ENCODE measurements at places on chromosomes 13 and 19.

DNA sequence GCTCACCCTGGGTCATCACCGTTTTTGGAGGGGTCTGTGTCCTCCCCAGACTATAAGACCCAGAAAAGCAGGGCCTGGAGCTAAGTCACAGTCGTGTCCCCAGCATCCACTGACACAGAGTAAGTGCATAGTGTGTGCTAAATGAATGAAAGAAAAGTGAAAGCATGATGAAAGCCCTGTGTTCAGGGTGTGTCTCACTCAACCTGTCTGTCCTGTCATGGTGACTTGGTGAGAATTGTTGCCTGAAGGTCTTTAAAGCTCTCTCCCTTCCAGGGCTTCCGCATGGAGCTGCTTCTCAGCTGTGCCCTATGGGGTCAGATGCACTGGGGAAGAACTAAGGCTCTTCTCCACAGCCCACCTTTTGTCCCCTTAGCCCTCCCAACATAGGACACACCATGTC, 20.5 kb upstream of the IGFL1 start:
- no peak for DNase-seq

DNA sequence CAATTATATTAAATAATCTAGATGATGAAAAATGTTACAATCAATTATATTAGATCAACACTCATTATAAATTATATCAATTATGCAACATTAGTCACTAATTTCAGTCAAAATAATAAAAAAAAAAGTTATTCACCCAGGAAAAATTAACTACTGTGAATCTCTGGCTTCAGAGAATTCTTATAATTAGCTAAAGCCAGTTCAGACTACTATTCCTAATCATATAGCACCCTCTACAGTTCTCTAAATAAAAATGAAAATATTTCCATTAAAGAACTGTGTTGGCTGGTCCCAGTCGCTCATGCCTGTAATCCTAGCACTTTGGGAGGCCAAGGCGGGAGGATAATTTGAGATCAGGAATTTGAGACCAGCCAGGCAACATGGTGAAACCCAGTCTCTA, 33.0 kb downstream of the XPO4 start:
- no peak for DNase-seq

- no peak for DNase-seq
These were observed 767.9 kb downstream of the PCDH9 start for GRCh38 chr13:66462187-66462586.

- DNase-seq: peak; percentile 67
These were observed 1.7 kb downstream of the ELL start for GRCh38 chr19:18519962-18520847.

GRCh38 chr13:98511435-98511834, 65.5 kb downstream of the STK24 start:
- DNase-seq: peak; percentile 62

DNA sequence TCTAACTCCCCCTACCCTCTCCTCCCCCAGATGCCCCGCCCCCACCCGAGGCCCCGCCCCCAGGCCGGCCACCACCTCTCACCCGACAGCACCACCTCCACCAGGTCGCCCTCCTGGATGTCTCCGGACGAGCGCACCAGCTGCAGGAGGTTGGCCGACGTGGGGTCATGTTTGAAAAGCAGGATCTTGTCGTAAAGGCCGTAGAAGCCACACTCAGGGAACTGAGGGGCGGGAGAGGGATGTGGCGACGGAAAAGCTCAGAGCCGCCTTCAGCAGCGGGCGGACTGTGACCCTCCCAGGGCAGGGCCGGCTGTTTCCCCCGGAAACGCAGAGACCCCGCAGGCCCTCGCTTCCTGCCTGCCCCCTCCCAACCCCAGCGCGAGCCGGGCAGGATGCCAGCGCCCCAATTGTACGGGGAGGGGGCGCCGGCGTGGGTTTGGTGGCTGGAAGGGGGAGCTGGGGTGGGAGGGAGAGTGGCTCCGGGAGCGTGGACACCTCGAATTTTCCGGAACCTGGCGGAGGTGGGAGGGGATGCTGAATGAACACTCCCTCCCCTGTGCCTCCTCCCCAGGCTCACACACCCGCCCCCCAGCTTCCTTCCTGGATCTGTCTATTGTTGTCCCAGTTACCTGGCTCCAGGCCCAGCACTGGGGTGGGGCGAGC, 3.0 kb downstream of the PRKD2 start:
- peak; percentile 73 for DNase-seq

DNA sequence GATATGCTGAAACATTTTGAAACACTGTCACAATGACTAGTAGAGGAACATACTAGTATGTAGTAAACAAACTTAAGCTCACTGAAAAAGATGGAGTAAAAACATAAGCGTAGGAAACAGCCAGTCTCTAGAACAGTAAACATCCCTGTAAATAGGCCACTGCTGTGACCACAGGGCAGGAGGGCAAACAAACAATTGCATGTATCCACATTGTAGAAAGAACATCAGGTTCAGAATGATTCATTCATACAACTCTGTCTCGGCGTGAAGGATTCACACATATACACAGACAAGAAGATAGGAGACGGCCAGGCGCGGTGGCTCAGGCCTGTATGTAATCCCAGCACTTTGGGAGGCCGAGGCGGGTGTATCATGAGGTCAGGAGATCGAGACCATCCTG, 390.1 kb downstream of the IRS2 start:
- no peak for DNase-seq

GRCh38 chr13:103203735-103204330, 137.6 kb upstream of the SLC10A2 start:
- DNase-seq: no peak

DNA sequence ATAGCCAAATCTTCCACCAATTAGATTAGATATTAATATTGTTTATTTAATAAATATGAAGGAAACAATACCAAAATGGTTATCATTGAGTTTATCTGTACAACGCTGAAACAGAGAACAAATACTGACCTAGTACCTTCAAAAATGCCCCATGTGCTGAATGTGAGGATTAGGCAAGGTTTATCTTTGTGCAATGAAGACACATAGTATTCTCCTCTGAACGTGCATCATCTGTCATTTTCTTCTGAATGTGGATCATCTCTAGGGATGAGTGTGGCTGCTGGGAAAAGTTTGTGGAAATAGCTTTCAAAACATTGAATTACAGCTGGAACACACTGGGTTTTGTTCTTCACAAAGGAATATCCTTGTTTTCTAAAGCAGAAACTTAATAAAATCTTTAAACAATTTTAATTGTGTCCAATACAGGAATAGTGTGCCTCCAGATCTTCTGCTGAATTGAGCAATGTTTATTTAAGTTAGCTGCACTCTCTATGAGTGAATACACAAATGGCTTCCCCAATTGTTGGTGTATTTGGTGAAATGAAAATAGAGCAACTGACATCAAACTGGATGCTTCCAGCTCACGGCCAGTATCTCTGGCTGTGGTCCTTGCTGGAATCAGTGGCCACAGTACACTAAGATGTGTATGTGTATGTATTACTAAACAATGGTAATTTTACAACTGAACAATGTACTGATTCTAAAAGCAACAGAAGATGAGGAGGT, 6.7 kb downstream of the COL4A1 start:
- DNase-seq: no peak

- no peak for DNase-seq
These were observed 837.3 kb upstream of the KLHL1 start for GRCh38 chr13:70945506-70945905.

DNA sequence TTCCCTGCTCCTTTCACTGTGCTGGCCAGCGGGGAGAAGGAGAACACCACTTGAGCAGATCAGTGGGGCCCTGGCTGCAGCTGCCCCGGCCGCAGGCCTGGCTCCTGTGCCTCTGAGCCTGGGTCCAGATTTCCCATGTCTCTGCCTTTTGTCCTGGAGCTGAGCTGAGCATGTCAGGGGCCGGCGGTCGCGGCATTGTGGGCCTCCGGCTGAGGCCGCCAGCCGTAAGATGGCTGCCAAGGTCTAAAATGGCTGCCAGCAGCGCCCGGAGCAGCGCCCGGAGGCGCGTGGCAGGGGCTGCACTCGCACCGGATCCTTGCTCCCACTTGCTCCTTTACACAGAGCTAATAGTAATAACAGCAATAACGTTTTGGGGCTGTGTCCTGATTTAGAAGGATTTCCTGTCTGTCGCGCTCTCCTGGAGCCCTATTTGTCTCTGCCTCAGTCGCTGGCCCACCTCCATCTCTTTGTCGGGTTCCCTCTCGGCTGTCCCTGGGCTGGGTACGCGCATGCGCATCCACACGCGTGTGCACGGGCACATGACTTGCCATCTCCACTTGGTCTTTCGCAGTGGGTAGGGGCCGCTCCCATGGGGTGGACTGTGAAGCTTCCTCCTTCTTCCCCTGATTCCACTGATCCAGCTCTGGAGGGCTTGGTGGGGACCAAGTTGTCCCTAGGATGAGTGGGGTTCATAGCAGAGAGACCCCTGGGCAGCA, 32.1 kb downstream of the LYL1 start:
- DNase-seq: no peak

DNA sequence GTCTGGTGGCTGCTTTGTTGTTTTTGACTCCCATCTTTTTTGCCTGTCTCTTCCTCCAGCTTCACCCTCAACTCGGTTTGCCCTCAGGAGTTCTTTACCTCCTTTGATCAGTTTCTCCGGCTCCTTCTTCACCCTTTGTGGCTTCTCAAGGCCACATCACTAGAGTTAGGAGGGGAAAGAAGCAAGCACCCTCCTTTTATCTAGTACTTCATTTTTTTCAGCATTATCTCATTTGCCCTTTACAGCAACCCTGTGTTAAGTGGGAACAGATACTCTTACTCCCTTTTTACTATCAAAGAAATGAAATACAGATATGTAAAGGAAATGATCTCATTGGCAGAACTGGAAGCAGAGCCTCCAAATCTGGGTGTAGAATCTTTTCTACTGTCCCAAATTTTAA, 26.9 kb downstream of the RAP2A start:
- DNase-seq: no peak

GRCh38 chr13:114155926-114156883, 22.9 kb upstream of the CFAP97D2 start:
- no peak for DNase-seq

DNA sequence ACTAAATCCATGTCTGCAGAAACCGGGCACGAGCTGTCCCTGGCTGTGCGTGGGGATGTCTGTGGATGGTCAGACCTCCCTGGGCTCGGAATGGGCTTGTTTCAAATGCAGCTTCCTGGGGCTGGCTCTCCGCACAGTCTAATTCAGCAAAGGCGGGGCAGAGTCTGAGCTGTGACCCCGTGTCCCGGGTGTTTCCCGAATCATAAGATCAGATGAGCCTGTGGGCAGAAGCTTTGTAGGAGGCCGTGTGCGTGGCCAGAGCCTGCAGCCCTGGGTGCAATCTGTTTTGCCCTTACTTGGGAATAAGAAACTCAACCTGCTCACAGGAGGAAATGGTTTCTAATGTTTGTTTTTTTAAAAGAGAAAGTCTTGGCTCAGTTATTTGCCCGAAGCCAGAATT, 13.9 kb upstream of the GNA11 start:
- no peak for DNase-seq

DNA sequence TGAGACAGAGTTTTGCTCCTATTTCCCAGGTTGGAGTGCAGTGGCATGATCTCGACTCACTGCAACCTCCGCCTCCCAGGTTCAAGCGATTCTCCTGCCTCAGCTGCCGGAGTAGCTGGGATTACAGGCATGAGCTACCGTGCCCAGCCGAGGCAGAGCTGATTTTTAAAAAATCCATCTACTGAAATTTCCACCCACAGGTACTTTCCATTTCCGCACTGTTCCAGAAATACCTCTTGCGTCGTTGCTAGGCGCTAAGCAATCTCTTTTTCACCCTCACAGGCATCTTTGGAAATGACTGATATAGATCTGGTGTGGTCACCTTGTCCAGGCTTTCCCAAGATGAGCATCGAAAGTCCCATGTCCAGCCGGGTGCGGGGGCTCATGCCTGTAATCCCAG, 9.4 kb downstream of the TMEM38A start:
- no peak for DNase-seq

GRCh38 chr19:54606891-54607784, 13.7 kb downstream of the LILRA1 start:
- DNase-seq: no peak

DNA sequence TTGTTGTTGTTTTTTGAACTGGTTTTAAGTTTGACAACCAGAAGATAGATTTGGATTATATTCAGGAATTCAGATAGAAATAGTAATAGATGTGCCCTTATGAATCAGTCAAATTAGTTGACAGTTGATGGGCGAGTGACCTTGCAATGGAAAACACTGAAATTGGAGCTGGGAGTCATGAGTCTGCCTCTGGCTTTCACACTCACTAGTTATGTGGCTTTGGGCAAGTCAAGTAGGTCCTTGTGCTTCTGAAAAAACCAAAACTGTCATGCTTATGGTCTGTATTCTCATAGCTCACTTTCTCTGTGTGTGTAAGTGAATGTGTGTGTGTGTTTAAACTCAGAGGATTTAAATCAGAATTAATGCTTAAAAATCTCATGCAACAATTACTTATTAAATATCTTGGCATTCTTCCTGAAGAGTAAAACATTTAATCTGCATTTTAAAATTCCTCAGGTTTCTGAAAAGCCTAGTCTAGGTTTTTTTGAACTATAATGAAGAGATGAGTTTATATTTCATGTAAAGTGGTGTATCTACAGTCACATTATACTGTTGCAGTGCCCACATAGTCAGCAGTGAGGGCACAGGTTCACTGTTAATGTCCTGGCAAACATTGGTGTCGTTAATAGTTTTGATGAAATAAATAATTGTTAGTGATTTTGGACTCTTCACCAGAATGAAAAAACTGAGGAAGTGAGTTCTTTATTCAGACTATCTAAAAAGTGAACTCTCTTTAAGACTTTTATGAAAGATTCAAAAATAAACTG, 32.5 kb downstream of the UCHL3 start:
- DNase-seq: no peak

- DNase-seq: no peak
These were observed 13.5 kb downstream of the RDH8 start for GRCh38 chr19:10026744-10027143.

GRCh38 chr13:67353031-67353430, 122.9 kb upstream of the PCDH9 start:
- no peak for DNase-seq

DNA sequence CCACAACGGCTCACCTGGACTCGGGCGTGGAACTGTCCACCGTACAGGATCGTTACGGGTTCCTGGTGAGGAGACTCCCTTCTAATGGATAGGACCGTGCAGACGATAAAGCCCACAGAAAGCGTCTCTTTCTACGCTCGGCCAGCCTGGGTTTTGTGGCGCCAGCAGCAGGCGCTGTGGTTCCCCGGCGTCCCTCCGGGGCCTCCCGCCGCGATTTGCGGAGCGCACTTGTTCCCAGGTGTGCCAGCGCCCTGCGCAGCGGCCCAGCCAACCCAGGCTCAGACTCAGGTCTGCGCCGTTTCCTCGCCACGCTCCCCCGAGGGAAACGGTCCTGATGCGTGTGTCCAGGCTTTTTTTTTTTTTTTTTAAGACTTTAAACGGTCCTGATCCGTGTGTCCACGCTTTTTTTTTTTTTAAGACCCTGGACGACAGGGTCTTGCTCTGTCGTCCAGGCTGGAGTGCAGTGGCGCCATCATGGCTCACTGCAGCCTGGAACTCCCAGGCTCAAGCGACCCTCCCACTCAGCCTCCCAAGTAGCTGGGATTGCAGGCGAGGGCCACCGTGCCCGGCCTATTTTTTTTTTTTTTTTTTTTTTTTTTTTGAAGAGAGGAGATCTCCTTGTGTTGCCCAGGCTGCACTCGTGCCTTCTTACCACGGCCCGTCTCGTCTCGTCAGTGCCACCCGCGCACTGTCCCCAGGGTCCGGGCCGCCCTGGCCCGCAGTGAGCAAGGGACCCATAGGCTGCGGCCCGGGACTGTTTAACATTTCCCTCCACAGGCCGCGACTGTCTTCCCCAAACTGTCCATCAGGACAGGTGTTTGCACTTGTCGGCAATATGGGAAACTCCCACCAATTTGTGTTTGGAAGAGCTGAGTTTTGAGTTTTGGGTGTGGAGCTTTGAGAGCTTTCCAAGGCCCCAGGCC, 23.8 kb downstream of the GJA3 start:
- DNase-seq: peak; percentile 25

- DNase-seq: no peak
These were observed 11.7 kb upstream of the SPACA6 start for GRCh38 chr19:51681286-51681941.

- DNase-seq: no peak
These were observed 55.8 kb downstream of the VAV1 start for GRCh38 chr19:6828306-6828697.

Measured in CD4-positive, alpha-beta T cell treated with Interleukin-2 at 100 ng/mL for 4 hours (primary cell).